ENCODE measurements at places on chromosomes 16 and 17.
A peak's percentile ranks its signal among the peaks of the same experiment; 100 is the strongest.

DNA sequence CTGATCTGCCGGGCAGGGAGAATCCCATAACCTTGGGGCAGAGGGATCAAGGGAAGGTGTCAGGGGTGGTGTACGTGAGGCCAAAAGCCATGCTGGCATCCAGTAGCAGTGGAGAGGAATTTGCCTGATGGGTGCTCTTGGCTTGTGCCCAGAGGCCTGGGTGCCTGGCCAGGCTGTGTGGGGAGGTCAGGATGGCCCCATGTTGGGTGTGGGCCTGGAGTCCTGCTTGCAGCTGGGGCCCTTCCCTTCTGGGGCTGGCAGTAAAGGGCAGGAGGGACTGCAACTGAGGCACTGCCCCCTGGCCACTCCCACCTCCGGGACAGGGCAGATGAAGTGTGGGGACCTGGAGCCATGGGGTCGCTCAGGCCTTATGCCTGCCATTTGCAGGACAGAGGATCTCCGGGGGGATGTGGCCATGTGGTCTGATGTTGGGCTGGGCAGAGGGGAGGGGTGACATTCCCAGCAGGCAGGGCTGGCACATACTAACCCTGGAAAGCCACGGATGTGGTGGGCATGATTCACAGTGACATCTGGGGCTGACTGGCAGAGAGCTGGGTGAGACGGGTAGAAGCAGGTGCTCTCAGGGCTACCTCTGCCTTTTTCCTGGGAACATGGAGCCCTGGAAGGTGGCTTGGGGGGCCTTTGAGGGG lies 3.5 kb downstream of the FMNL1 start:
- no peak for DNase-seq

- DNase-seq = peak; percentile 40
These were observed 8.9 kb downstream of the CALB2 start for GRCh38 chr16:71367241-71367976.

DNA sequence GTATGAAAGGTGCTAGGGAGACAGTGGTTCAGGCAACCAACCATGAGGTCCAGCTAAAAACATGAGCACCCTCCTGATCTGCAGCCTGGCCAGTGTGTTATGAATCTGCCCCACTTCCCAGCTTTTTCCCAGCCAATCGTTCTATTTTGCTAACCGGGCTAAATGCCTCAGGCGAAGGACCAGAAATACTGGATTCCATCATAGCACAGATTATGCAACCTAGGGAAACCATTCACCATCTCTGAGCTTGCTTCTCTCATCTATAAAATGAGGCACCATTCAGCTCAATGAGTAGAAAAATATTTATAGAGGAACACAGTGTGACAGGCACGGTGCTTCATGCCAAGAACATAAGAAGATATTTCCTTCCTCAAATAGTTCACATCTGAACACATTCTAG lies 45.2 kb upstream of the NUDT7 start:
- DNase-seq = no peak

DNA sequence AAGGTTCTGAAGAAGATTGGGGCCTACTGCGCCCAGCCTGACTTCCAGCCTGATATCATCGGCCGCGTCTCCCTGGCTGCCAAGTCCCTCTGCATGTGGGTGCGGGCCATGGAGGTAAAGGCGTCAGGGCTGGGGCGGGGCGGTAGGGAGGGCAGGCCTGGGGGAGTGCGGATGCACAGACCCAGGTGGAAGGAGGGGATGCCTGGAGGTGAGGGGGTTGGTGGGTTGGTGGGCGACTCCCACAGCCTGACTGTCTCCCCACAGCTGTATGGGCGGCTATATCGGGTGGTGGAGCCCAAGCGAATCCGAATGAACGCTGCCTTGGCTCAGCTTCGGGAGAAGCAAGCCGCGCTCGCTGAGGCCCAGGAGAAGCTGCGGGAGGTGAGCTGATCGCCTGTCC lies 26.8 kb upstream of the KDM6B start:
- DNase-seq = no peak

GRCh38 chr16:16140537-16140936 lies 82.8 kb downstream of the ABCC6 start:
- DNase-seq = no peak

DNA sequence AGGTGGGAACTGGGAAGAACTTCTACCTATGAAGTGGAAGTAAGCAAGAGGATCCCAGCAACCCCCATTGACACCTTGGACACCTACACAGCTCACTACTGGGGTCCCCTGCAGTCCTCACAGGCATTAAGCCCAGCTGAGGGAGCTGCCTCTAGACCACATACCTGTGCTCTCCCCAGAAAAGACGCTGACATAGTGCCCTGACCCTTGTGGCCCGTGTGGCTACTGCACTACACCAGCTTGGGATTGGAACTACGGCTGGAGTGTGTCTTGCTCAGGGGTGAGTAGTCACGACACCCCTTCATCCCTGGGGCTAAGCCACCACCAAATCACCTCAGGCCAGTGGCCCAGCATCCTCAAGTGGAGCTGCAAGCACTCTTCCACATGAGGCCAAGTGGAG lies 54.2 kb upstream of the NSRP1 start:
- DNase-seq = no peak

All from fibroblast of mammary gland (primary cell).